NCI-H446 (cell line): ENCODE measurements at places on chromosomes 7 and 10.

GRCh38 chr7:135774284-135774683, 25.7 kb upstream of the FAM180A start:
- DNase-seq, result peak; percentile 55

DNA sequence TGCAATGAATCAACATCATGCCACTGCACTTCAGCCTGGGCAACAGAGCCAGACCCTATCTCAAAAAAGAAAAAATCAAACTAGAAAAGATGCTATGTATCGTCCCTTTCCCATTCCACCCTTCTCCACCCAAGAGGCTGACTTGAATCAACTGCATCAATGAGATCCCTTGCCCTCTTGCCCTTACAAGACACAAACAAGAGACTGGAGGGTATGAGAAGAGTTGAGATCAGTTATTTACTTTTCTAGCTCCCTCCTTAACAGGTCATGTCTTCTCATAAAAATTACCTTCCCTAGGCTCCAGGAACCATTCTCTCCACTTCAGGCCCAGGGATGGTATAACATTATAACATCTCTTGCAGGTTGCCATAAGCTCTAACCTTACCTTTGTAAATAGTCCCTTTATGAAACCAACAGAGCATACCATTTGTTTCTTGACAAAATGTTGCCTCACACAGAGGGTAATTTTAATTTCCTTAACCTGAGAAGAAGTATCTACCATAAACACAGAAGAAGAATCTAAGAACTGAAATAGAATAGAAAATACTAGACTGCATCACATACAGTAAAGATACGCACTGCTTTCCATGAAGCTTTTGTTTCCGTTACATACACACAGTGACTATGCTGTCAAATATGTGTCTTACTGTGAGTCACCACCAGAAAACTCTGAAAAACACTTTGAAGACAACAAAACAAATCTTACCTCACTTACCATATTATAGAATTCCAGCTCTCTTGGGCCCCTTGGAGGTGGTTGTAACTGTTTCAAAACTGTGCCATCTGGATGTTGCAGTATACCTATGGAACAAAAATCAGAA, 30.5 kb downstream of the IPMK start:
- no peak for DNase-seq

GRCh38 chr7:22832401-22832800, 9.8 kb upstream of the TOMM7 start:
- no peak for DNase-seq

- no peak for DNase-seq
Observed at GRCh38 chr7:143460271-143460979, 17.2 kb downstream of the TAS2R60 start.
